Fibroblast of skin of scalp (primary cell): ENCODE measurements at places on chromosomes 5 and 9.

DNA sequence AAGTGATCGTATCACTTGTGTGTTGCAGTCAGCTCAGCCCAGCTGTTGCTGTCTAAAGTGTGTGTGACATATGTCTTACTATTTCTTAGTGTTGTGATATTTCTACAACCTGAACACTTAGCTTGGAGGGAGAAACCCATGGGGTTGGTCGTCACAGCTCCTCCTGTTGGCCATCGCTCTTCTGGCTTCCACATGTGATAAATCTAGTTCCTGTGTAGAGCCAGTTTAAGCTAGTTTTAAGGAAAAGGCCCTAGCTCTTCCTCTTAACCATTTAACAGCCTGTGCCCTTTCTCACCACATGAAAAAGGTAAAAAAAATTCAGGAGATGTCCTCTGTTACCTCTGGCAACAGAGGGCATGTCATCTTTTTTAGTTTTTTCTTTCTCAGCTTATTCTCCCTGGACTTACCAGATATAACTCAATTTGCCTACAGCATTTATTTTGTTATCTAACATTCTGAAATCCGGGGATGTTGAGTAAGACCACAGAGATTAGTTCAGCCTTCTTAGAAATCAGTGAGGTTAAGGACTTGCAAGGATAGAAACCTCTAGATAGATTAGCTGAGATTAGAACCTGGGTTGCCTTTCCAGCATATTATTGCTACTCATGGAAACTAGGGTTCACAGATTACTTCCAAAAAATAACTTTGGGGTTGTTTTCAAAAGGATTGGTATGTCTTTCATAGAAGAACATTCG, 100.4 kb downstream of the GAPVD1 start:
- DNase-seq = peak; percentile 17

- DNase-seq = no peak
These were observed 167.3 kb downstream of the ROR2 start for GRCh38 chr9:91782708-91783214.

- DNase-seq = no peak
These were observed 4.3 kb downstream of the PRRC2B start for GRCh38 chr9:131398204-131398603.

GRCh38 chr9:792331-793260, 48.9 kb upstream of the DMRT1 start:
- no peak for DNase-seq

DNA sequence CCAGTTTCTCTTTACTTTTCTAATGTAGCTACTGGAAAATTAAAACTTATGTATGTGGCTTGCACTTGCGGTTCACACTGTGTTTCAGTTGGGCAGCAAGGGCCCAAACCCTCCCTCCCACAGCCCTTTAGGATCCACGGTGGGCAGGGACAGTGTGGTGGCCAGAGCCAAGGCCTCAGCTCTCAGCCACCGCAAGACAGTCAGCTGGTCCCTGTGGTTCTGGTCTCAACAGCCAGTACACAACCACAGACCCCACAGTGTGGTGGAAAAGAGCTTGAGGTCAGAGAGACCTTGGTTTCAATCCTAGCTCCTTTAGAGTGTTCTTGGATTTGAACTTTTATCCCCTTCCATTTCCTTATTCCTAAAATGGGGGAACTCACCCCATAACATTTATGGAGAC, 153.0 kb upstream of the SMIM23 start:
- DNase-seq = no peak

DNA sequence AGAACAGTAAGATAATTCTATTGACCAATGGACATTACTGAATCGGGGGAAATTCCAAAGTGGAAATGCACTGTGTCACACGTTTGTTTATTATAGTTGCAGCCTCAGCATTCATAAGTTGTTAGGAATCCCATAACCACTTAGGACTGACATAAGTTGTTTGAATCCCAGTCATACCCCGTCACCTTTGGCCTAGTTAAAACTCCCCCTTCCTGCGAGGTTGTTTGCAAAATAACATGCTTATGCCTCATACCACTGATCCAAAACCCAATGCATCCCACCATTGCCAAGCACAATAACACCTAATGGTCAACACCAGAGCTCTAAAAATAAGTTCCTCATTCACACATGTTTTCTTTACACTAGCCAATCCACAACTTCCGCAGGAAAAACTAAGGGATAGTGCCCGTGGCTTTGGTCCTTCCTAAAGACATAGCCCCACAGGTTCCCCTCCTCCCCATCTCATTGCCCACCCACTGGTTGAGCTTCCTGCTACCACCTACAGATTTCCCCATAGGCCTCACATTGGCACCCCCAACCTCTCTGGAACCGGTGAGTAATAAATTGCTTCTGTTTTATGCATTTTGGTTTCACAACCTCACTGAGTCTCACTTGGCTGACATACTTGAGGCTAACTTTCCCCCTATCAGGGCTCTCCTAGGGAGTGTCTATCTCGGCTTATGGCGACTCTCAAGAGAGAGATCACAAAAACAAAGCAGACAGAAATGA, 42.3 kb upstream of the MUSK start:
- DNase-seq = peak; percentile 79
